ENCODE measurements at places on chromosomes 16 and 17.

DNA sequence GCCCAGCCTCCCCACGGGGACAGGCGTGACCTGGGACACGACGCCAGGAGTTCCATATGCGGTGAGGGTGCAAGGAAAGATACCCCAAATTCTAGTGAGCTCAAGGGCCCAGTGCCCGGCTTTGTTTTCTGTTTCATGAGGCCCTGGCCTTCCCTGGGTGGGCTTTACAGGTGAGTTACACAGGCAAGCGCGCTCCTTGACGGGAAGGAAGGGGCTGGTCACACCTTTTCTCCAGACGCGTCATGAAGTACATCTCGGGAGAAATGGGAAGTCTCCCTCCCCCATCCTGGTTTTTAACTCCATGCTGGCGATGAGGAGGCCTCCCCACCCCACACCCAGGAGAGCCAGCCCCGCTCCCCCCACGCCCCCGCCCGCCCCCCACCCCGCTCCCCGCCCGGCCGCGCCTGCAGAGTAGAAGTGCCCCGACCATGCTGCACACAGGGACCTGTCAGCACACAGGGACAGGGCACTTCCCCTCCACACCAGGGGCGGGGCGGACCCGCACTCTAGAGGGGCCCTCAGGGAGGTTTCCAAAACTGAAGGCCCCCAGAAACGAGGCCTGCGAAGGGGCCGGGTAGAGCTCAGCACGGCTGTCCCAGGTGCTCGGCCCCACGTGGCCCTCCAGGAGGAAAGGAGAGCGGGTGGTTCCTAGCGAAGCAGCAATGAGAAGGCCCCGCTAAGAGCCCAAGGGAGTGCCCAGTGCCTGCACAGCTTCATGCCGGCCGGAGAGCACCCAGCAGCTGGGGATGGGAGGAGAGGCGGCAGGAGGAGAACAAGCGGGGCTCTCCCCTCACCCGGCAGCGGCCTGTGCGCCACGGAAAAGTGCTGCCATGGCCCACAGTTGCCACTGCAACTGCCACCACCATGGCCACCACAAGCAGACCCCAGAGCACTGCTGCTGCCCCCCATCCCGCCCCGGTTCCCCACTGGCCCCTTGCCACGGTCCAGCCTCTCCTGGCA, 7.7 kb downstream of the CYB561 start:
- H3K27ac ChIP-seq: no peak overlapping the region
- DNase-seq: no peak
- no peaks in the 10 kb centered on the region for H3K27me3 ChIP-seq
- H3K4me1 ChIP-seq: peaks cover 40% of the 10 kb centered on the region
- no peak overlapping the region for H3K4me3 ChIP-seq

GRCh38 chr17:79925242-79925957, 86.2 kb upstream of the CBX4 start:
- H3K4me3 ChIP-seq: no peak overlapping the region
- H3K36me3 ChIP-seq: no peaks in the 10 kb centered on the region

DNA sequence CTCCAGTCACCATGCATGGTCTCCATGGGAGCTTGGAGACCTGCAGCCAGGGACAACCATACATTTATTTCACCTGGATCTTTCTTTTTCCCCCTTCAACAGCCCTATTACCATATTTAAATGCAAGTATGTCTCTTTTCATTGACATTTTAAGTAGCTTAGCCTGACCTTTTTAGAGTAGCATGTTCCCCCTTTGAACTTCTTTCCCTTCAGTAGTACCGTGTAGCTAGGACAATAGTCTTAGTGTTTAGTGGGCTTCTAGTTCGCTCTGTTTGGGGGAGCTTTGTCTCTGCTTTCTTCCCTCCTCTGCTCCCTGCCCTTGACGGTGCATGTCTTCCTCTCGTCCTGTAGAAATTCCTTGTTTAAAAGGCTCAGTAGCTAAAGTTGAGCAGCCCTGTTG, 94.6 kb downstream of the CCDC182 start:
- no peaks in the 10 kb centered on the region for H3K27me3 ChIP-seq
- H3K4me3 ChIP-seq: no peak overlapping the region
- H3K27ac ChIP-seq: no peak overlapping the region
- peaks cover 12% of the 10 kb centered on the region for H3K4me1 ChIP-seq

GRCh38 chr16:12570046-12570618, 233.6 kb downstream of the CPPED1 start:
- no peak for DNase-seq
- H3K27ac ChIP-seq: no peak overlapping the region
- no peaks in the 10 kb centered on the region for H3K27me3 ChIP-seq
- H3K4me1 ChIP-seq: peaks cover 52% of the 10 kb centered on the region
- no peak overlapping the region for H3K4me3 ChIP-seq
- peaks cover 18% of the 10 kb centered on the region for H3K36me3 ChIP-seq

DNA sequence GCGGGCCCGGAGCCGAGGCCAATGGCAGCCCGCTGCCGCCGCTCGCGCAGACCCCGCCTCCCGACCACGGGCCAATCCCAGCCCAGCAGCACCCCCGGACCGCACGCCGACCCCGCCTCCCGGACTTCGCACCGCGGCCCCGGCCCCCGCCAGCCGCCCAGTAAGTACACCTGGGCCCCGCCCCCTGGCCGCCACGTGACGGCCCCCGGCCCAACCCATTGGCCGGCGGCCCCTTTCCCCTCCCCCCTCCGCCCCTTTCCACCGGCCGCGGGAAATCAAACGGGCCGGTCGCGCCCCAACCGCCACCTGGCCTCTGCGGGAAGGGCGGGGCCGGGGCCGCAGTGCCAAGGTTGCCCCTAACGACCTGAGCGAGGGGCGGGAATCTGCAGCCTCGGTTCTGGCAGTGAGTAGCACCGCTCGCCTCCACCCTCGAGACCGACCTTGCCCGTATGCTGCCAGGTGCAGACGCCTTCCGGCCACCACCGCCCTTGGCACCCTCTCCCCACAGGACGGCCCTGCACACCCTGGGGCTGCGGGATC, at the start of gene YBX2:
Gene YBX2, minus strand, starts transcription at position 26 of the 540 bp plus-strand sequence. CDS start 139 bp downstream, outside the sequence.
- H3K4me1 ChIP-seq: peaks cover 21% of the 10 kb centered on the region
- H3K27ac ChIP-seq: peak within 1 kb of the TSS; percentile 90
- no peaks in the 10 kb centered on the region for H3K36me3 ChIP-seq
- peak within 1 kb of the TSS; percentile 93 for H3K4me3 ChIP-seq
